ENCODE measurements at places on chromosomes 12 and 14.

DNA sequence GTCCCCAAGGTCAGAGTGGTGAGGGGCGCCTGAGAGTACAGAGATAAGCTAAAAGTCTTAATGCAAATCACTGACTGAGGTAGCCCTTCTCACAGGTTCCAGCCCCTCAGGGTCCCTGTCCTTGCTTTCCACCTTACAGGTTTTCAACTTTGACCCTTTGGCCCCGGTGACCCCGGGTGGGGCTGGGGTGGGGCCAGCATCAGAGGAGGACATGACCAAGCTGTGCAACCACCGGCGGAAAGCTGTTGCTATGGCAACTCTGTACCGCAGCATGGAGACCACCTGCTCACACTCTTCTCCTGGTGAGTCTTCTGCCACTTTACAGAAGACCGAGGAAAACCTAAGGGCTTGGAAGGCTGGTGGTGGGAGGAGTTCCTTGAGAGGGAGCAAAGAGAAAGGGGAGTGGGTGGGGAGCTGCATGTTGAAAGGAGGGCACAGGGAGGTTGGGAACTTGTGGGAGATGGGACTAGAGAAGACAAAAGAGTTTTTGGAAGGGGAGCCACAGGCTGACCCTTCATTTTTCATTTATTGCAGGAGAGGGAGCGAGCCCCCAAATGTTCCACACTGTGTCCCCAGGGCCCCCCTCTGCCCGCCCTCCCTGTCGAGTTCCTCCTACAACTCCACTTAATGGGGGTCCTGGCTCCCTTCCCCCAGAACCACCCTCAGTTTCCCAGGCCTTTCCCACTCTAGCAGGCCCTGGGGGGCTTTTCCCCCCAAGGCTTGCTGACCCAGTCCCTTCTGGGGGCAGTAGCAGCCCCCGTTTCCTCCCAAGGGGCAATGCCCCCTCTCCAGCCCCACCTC, 2.4 kb downstream of the MBD6 start:
- DNase-seq, result no peak

DNA sequence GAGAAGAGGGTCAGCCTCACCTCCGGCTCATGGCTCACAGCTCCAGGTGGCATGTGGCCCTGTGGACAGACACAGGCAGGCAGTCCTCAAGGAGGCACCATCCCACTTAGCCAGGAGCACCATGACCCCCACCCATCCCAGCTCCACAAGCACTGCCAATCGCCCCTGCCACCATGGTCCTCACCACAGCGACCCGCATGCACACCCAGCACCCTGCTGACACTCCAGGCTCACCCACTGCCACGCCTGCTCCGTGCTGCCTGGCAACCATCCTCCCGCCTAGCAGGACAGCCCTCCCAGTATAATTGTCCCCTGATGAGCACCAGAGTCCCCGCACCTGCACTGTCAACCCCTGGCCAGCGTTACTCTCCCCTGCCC, 50.9 kb downstream of the TRPV4 start:
- no peak for DNase-seq

- no peak for DNase-seq
Observed at GRCh38 chr14:72612041-72612440, 281.9 kb downstream of the DPF3 start.

DNA sequence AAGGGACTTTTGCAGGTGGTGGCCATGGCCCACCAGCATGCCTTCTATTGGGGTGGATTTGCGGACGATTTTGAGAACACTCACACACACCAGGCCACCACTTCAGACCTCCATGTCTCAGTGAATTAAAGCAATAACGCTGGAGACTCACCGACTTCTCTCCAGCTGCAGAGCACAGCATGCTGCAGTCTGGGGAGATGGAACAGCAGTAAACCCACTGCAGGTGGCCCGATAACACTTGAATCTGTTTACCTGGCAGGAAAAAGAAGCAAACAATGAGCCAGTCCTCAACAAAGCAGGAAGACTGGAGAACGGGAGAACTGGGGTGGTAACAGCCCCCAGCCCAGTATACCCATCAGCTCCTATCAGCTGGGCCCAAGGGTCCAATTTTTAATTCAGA, 21.6 kb downstream of the RFC5 start:
- DNase-seq, result no peak

DNA sequence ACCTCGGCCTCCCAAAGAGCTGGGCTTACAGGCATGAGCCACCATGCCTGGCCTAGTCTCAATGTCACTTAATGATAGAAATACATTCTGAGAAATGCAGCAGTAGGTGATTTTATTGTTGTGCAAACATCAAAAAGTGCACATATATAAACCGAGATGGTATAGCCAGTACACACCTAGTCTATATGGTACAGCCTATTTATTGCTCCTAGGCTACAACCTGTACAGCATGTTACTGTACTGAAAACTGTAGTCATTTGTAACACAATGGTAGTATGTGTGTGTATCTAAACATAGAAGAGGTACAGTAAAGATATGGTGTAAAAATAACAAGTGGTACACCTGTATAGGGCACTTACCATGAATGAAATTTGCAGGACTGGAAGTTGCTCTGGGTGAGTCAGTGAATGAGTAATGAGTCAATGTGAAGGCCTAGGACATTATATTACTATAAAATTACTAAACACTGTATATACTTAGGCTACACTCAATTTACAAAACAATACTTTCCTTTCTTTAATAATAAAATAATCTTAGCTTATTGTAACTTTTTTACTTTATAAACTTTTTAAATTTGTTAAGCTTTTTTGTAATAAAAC, 166.7 kb upstream of the SYT1 start:
- no peak for DNase-seq

- no peak for DNase-seq
Observed at GRCh38 chr14:59190372-59190771, 1.9 kb downstream of the DAAM1 start.

DNA sequence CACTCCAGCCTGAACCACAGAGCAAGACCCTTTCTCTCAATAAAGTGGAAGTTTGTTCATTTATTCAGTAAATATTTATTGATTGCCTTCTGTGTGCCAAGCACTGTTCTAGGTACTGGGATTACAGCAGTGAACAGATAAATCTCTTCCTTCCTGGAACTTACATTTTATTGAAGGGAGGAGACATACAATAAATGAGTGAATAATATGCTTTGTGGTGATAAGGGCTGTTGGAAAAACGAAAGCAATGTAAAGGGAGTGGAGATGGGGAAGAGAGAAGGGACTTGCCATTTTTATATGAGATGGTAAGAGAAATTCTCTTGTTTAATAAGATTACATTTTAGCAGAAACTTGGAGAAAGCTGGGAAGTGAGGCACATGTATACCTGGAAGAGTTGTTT, 1.6 kb downstream of the GSKIP start:
- no peak for DNase-seq

DNA sequence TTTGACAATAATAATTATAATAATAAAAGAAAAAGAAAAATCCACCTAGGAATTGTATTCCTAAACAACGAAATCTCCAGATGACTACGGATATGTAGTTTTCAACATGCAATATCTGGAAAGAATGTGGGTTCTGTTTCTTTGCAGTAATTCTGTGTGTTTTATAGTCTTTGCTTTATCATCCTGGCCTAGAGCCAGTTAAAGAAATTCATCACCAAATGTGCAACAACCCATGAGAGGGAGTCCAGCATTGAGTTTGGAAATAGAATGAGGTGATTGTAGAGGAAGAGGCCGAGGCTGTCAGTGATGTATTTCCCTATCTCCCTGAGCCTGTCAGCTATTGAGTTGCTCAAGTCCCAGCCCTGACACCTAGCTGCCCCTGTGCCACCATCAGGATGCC, 200.5 kb upstream of the DCN start:
- no peak for DNase-seq

GRCh38 chr12:24777359-24777758, 171.5 kb downstream of the BCAT1 start:
- no peak for DNase-seq

- no peak for DNase-seq
Observed at GRCh38 chr12:116996093-116996492, 85.3 kb downstream of the FBXW8 start.

GRCh38 chr12:69981881-69982475, 157.0 kb downstream of the MYRFL start:
- no peak for DNase-seq

DNA sequence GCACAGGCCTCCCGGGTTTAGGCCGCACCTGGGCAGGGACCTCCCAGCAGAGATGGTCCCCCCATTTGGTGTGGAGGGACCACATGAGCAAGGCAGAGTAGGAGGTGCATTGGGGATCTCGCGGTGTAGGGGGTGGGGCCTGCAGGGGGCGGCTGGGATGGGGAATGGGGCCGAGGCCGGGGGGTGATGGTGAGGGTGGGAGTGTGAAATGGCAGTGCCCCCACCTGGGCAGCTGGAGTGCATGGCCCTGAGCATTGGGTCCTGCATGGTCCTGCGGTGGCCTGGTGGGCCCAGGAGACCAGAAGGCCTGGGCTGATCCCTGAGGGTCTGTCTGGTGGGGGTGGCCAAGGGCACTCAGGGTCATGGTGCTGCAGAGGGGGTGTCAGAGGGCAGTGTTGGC, 111.8 kb downstream of the KIF26A start:
- no peak for DNase-seq

- no peak for DNase-seq
Observed at GRCh38 chr12:69136931-69137613, 102.3 kb upstream of the CPSF6 start.

DNA sequence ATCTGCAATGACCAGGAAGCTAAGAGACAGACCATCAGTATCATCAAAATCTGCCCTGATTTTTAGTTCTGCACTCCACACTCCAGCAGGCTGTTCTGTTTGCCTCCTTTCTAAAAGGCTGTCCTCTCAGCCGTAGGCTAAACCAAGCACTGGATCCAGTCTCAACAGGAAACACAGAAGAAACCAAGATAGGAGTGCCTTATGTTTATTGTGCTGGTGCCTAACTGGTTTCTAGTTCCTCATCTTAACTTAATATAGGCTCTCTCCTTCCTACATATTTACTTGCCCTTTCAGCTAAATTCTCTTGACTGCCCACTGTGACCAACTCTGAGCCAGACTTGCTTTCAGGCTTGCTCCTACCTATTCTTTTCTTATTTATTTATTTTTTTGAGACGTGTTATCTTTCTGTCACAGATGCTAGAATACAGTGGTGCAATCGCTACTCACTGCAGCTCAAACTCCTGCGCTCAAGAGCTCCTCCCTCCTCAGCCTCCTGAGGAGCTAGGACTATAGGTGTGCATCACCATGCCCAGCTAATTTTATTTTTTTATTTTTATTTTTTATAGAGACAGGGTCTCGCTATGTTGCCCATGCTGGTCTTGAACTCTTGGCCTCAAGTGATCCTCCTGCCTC, 30.8 kb downstream of the GALNT4 start:
- DNase-seq, result no peak

- no peak for DNase-seq
Observed at GRCh38 chr14:68283378-68284123, 464.0 kb downstream of the RAD51B start.

DNA sequence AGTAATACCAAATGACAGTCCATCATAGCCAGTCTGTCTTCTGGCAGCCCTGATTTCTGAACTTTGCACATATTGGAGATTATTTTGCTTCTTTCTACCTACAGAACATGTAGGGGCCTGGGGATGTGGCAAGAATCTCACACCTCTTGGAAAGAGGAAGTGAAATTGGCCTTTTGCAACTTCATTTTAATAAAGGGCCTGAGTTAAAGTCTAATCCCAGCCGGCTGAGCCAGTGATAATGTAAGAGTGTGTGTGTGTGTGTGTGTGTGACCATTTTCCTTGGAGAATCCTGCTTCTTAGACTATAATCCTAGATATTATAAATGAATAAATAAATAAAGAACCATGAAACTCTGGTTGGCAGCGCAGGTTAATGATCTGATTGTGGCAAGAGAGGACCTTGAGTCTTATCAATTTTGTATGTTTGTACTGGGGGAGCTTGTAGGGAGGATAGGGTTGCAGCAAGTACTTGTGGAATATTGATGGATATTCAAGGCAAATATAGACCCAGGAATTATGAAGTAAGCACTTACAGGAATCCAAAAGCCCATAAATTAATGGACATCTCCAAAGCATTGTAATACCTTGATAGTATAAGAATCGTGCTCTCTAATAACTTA, 233.2 kb upstream of the AMIGO2 start:
- DNase-seq, result no peak

DNA sequence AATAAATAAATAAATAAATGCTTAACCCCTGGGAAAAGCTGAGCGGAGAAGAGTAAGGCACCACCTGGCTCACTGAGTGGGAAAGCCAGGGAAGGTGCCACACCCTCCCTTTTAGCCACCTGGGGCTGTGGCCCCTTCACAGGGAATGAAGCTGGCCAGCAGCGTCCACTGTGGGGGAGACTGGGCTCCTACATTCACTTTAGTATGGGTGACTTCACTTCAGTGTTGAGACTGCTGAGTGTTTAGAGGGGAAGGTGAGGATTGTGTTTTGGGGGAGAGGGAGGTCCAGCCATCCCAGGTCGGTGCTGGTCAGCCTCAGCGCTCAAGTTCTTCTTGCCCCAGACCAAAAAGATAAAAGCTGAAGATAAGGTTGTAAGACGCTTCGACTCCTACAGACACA, 1.6 kb downstream of the NAB2 start:
- DNase-seq, result no peak

- no peak for DNase-seq
Observed at GRCh38 chr14:93183596-93184317, 940 bp downstream of the MOAP1 start.

DNA sequence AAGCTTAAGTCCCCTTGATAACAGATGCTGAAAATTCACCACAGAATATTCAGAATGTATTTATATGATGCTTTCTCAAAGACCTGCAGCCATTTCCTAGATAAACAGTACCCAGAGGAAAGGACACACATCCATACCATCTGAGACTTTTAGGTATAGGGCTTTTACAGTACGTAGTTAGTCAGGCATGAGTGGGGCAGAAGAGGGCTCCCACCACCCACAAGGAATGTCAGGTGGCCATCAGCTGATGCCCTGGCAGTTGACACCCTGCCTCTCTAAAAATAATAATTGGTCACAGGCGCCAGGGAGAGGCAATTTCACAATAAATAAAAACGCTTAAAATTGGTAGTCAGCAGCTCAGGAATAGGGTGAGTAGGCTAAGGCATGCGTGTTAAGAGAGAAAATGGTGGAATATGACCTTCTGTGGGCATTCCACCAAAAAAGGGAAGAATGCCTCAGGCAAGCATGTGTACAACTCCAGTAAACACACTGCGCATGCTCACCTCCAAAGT, 7.8 kb upstream of the TAS2R46 start:
- DNase-seq, result no peak

GRCh38 chr12:9111525-9111924, 4.2 kb downstream of the A2M start:
- no peak for DNase-seq

- DNase-seq, result no peak
Observed at GRCh38 chr12:125114365-125115141, 49.3 kb downstream of the AACS start.

- no peak for DNase-seq
Observed at GRCh38 chr14:77148510-77149231, 7.1 kb upstream of the ZDHHC22 start.

DNA sequence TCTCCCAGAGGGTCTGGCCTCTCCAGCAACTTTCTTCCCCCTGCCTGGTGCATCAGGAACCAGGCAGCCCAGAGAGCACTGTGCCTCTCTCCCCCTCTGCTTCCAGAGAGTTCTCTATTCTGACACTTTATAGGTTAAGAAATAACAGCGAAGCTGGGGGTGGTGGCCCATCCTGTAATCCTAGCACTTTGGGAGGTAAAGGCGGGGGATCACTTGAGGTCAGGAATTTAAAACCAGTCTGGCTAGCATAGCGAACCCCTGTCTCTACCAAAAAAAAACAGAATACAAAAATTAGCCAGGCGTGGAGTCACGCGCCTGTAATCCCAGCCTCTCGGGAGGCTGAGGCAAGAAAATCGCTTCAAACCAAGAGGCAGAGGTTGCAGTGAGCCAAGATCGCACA, 58.3 kb downstream of the ESRRB start:
- DNase-seq, result no peak

GRCh38 chr12:2364631-2365051, 311.9 kb downstream of the CACNA1C start:
- no peak for DNase-seq

GRCh38 chr14:23805761-23806160, 147.8 kb upstream of the DHRS4 start:
- DNase-seq, result no peak

Measured in stimulated activated CD4-positive, alpha-beta T cell treated with anti-CD3 and anti-CD28 coated beads, Interleukin-12 subunit alpha, Interleukin-12 subunit beta, amount 100 ng/mL, for 48 hours (primary cell).